Mesenchymal stem cell (in vitro differentiated cells and primary cell): ENCODE measurements at places on chromosomes 6 and 20.

DNA sequence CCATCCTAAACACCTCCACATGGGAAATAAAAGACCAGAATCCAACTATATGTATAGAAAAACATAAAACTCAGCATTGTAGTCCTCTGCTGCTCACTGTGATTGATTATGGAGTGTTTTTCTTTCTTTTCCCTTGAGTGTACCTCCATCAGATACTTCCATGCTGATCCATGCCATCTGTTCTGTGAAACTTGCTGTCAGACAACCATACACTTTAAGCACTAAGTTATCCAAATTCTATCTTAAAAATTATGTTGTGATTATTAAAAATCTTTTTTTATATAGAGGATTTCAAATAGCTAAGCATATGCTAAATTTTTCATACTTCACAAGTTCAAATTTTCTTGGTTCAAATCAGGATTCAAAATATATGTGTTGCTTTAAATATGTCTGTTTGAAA, 91.9 kb upstream of the TINAG start:
- H3K36me3 ChIP-seq = no peaks in the 10 kb centered on the region
- H3K27me3 ChIP-seq = no peaks in the 10 kb centered on the region
- no peaks in the 10 kb centered on the region for H3K4me1 ChIP-seq
- DNase-seq = no peak
- no peak overlapping the region for H3K4me3 ChIP-seq
- no peak overlapping the region for H3K27ac ChIP-seq

GRCh38 chr6:107698146-107698545, 126.0 kb downstream of the SCML4 start:
- no peaks in the 10 kb centered on the region for H3K27me3 ChIP-seq
- peak; percentile 84 for DNase-seq
- H3K4me1 ChIP-seq = peaks cover 6% of the 10 kb centered on the region
- peak overlapping the region; percentile 9 for H3K4me3 ChIP-seq
- H3K27ac ChIP-seq = no peak overlapping the region

DNA sequence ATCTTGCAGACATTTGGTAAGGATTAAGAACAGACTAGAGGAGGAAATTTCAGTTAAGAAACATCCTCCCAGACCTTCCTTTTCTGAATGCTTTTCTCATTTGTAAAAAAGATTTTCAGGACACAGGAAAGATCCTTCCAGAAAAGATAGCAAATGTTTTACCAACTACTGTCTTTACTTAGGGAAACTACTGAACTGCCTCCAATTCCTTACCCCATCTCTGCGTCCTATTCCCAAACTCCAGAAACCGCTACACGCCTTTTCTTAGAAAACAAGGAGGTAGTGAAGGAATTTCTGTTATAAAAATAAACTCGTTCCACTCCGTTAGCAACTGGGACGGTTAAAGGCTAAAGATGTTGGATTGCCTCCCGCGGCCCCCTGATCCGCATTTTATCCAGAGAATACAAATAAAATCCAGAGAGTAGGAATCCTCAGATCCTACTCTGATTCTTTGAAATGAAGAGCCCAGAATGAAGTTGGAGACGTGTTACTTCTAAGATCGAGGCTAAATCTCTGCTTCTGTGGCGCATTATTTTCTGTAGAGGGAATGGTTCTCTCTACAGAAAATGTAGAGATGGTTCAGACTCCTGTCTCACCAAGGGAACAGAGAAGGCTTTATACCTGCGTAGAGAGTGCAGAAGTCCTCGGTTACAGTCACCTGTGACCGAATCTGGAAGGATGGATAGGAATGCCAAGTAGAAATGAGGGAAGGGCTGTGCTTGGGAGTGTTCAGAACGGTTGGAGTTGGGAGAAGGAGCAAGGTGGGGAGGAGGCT, 133.0 kb downstream of the GPX5 start:
- no peak overlapping the region for H3K4me3 ChIP-seq
- no peaks in the 10 kb centered on the region for H3K36me3 ChIP-seq
- H3K27ac ChIP-seq = no peak overlapping the region
- H3K4me1 ChIP-seq = peaks cover 5% of the 10 kb centered on the region
- peak; percentile 15 for DNase-seq
- peaks cover 26% of the 10 kb centered on the region for H3K27me3 ChIP-seq

- DNase-seq = no peak
- H3K4me3 ChIP-seq = no peak overlapping the region
- no peaks in the 10 kb centered on the region for H3K36me3 ChIP-seq
- no peak overlapping the region for H3K27ac ChIP-seq
Observed at GRCh38 chr6:157525918-157526425, 145.0 kb downstream of the ZDHHC14 start.

- no peak overlapping the region for H3K4me3 ChIP-seq
- peaks cover 27% of the 10 kb centered on the region for H3K4me1 ChIP-seq
- H3K27me3 ChIP-seq = no peaks in the 10 kb centered on the region
- DNase-seq = no peak
- H3K36me3 ChIP-seq = peaks cover 16% of the 10 kb centered on the region
Observed at GRCh38 chr20:41147767-41148191, 10.4 kb downstream of the PLCG1 start.

DNA sequence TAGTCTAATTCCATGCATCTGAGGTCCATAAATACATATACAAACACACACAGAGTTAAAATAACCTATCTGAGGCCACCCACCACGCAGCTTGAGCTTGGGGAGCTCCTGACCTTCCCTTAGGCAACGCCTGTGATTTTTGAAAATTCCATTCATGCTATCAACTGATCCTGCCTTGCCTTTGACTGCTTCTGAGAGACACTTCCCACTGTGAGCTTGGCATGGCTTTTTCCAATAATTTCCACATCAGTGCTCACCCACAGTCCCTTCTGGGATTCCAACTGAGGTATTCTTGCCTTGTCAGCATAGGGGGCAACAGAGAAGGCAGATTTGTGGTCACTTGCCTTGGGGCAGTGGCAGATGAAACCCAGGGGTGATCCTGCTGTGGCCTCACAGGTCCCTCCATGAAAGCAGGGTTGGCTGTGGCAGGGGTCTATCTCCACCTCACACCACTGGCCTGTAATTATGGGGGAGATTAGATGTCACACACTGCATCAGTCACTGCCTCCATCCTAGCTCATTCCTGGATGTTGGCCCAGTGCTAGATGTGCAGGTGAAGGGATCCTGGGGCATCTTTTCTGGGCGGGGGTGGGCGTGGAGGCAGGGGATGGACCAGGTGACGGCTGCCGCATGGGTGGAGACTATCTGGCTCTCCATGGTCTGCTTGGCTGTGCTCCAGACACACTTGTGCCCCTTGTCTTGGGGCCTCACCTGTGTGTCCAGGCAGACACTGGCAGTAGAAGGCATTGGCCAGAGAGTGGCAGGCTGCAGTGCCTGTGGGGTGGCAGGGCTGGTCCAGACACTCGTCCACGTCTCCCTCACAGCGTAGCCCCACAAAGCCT, 11.2 kb upstream of the GPSM3 start:
- H3K4me1 ChIP-seq = peaks cover 6% of the 10 kb centered on the region
- no peak overlapping the region for H3K27ac ChIP-seq
- H3K4me3 ChIP-seq = no peak overlapping the region
- H3K36me3 ChIP-seq = no peaks in the 10 kb centered on the region

- H3K4me3 ChIP-seq = no peak overlapping the region
- H3K36me3 ChIP-seq = no peaks in the 10 kb centered on the region
- no peaks in the 10 kb centered on the region for H3K27me3 ChIP-seq
Observed at GRCh38 chr20:25040438-25040831, 17.5 kb downstream of the ACSS1 start.

GRCh38 chr20:25297141-25297905, 49.4 kb downstream of the PYGB start:
- DNase-seq = no peak
- no peak overlapping the region for H3K4me3 ChIP-seq
- H3K27ac ChIP-seq = peak overlapping the region; percentile 65

DNA sequence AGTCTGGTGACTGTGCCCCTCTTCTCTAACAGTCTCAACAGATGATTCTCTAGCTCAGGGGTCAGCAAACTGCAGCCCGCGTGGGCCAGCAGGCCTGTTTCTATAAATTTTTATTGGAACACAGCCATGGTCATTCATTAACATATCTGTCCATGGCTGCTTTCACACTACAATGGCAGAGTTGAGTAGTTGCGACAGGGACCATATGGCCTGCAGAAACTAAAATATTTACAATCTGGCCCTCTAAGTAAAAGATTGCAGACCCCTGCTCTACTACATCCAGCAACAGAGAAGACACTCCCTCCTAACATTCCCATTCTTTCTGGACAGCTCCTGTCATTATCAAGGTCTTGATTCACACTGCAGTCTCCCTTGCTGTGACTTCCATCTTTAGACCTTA, 45.2 kb downstream of the PLAGL2 start:
- DNase-seq = no peak
- H3K27me3 ChIP-seq = no peaks in the 10 kb centered on the region
- peaks cover 92% of the 10 kb centered on the region for H3K36me3 ChIP-seq

- H3K27me3 ChIP-seq = no peaks in the 10 kb centered on the region
- no peaks in the 10 kb centered on the region for H3K36me3 ChIP-seq
- DNase-seq = peak; percentile 47
- peak overlapping the region; percentile 36 for H3K27ac ChIP-seq
- H3K4me3 ChIP-seq = no peak overlapping the region
Observed at GRCh38 chr6:158926414-158926813, 73.6 kb downstream of the RSPH3 start.

GRCh38 chr6:112004201-112005012, 49.5 kb upstream of the CCN6 start:
- H3K36me3 ChIP-seq = no peaks in the 10 kb centered on the region
- no peak overlapping the region for H3K27ac ChIP-seq
- peaks cover 1% of the 10 kb centered on the region for H3K4me1 ChIP-seq
- DNase-seq = no peak
- H3K27me3 ChIP-seq = peaks cover 4% of the 10 kb centered on the region

GRCh38 chr20:10105046-10105445, 70.3 kb downstream of the ANKEF1 start:
- no peak overlapping the region for H3K4me3 ChIP-seq
- no peaks in the 10 kb centered on the region for H3K4me1 ChIP-seq
- H3K36me3 ChIP-seq = no peaks in the 10 kb centered on the region
- H3K27me3 ChIP-seq = no peaks in the 10 kb centered on the region
- DNase-seq = no peak

DNA sequence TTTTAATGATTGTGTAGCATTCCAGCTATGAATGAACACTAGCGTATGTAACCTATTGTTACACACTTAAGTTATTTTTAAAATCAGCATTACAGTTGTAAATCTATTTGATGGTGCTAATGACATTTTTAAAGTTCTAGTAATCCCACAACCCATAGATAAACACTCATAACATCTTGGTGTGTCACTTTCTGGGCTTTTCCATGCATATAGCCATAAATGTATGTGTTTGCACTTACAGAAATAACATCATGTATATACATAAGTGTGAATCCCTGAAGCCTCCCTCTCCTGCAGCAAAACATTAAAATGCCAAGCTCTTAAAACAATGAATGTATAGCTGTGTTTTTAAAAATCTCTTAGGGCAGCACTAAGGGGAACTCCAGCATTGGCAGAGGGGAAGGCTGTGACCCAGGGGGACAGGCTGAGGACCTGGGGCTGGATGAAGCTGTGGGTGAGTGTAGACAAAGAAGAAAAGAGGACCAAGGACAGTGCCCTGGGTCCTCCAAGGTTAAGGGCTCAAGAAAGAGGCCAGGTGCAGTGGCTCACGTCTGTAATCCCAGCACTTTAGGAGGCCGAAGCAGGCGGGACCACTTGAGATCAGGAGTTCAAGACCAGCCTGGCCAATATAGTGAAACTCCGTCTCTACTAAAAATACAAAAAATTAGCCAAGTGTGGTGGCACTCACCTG, 929 bp upstream of the CENPB start:
- no peak overlapping the region for H3K27ac ChIP-seq
- DNase-seq = peak; percentile 40
- peaks cover 24% of the 10 kb centered on the region for H3K36me3 ChIP-seq
- no peak overlapping the region for H3K4me3 ChIP-seq
- peaks cover 31% of the 10 kb centered on the region for H3K4me1 ChIP-seq
